ENCODE measurements at places on chromosomes 7 and 10. TPM values are rescaled to one million over a fixed set of nuclear protein-coding genes. Genes with fewer than 3 reads are reported as not detected.

GRCh38 chr7:96416116-96416515 lies 94.2 kb upstream of the SLC25A13 start:
- DNase-seq: no peak

DNA sequence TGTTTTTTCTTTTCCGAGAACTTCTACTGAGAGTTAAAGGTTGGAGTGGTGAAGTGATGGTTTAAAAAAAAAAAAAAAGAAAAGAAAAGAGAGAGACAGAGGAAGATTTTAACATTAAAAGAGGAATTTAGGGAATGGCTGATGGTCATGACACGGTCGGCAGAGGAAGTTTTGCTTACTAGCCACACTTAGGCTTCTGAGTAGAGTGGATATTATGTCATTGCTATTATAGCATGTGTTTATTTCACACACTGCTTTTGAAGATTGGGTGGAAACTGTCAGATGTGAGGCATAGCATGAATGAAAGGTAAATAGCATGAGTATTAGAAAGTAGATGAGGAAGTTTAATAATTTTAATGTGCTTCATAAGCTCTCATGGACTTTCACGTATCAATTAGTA lies 2.5 kb downstream of the KAT6B start:
- DNase-seq: no peak

DNA sequence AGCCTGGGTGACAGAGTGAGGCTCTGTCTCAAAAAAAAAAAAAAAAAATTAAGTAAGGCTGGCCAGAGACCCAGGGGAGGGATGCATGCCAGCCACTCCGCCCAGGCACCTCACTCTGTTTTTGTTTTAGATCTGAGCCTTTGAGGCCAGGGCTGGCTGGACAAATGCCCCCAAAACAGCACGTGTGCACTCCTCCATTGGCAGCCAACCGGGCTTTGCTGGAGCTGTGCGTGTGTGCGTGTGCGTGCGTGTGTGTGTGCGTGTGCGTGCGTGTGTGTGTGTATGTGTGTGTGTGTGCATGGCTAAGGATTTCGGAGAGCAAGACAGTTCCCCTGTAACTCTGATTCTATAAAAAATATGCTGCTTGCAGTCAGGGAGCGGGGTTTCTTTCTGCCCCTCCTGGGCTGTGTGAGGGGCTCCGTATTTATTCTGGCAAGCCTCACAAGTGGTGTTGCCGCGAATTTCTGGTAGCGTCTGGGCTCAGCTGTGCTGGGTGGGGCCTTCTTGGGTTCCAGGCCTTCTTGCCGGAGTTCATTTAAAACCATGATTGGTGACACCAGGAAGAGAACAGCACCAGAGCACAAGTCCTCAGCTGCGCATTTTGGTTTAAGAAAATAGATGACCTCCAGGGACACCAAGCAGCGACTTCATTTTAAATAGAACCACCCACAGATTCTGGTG lies 28.1 kb upstream of the UNCX start:
- DNase-seq: no peak

RBM28 gene
- 46.1 TPM for total RNA-seq

PROSER2 gene
- total RNA-seq: 8.8 TPM

CDK13 gene
- 60.6 TPM for total RNA-seq
